ENCODE measurements at places on chromosomes 6 and 20.

GRCh38 chr20:1860446-1860845, 34.8 kb upstream of the SIRPA start:
- no peak for DNase-seq

DNA sequence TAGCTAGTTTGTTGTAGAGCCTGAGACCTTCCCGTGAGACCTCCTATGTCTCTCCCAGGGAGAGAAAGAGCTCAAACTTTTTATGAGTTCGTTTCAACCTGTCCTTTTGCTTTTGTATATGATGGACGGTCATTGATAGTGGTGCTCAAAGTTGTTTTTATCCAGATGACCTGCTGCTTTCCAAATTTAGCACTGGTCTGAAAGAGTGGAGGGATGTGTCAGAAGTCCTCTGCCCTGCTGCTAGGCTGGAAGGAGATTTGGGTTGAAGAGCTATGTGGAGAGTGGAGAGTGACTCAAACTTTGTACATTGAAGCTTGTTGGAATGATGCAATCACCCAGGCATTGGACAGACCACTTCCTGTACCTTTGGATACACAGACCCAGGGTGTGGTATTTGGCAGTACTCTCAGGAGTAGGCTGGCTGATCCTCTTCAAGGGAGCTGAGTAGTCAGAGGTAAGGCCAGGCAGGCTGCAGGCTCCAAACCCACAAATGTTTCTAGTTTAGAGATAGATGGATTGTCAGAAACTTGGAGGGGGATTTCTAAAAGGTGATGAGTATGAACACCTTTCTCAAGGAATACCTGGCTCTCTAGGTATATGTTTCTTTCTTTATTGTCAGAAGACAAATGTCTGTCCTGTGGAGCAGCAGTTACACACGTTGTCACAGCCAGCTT, 49.4 kb upstream of the RREB1 start:
- no peak for DNase-seq

DNA sequence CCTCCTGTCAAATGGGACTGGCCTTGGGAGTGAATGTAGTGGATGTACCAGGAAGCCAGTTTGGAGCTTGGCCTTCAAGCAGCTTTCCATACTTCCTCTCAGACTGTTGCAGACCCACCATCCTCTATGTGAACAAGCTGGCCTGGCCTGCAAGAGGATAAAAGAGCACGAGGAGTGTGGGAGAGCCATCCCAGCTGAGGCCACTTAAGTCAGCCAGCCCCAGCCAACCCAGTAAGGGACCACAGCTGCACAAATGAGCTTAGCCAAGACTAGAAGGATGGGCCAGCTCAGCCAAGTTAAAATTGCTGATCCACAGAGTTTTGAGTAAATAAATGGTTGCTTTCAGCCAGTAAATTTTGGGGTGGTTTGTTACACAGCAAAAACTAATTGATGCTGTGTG, 156.9 kb upstream of the SOX4 start:
- DNase-seq = no peak

GRCh38 chr6:16704401-16705045, 56.7 kb downstream of the ATXN1 start:
- peak; percentile 65 for DNase-seq

GRCh38 chr6:52415917-52416628, 4.1 kb upstream of the EFHC1 start:
- DNase-seq = no peak

DNA sequence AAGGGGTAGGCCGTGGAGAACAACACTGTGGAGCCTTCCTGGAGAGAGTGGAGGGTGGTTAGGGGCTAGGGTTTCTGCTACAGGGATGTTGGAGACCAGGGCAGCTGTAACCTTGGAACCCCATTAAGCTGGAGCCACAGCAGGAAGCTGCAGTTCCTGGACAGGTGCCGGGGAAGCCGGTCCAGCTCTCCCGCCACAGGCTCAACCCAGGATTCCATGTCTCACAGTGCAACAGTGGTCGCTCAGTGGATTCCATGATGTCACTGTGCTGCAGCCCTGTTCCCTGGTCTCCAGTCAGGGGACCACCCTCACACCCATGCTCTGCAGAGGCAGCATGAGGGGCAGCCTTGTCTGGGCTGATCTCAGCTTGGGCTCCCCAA, 264.6 kb upstream of the CDYL start:
- no peak for DNase-seq

GRCh38 chr20:63652192-63652980, 838 bp downstream of the STMN3 start:
- no peak for DNase-seq

- DNase-seq = peak; percentile 69
These were observed 39.4 kb upstream of the ENPP4 start for GRCh38 chr6:46090115-46091079.

- no peak for DNase-seq
These were observed 85.6 kb upstream of the PTPRK start for GRCh38 chr6:128605961-128606360.

GRCh38 chr20:41078329-41078728, 49.7 kb downstream of the TOP1 start:
- no peak for DNase-seq

GRCh38 chr6:37092923-37093727, 76.8 kb upstream of the PIM1 start:
- DNase-seq = no peak

DNA sequence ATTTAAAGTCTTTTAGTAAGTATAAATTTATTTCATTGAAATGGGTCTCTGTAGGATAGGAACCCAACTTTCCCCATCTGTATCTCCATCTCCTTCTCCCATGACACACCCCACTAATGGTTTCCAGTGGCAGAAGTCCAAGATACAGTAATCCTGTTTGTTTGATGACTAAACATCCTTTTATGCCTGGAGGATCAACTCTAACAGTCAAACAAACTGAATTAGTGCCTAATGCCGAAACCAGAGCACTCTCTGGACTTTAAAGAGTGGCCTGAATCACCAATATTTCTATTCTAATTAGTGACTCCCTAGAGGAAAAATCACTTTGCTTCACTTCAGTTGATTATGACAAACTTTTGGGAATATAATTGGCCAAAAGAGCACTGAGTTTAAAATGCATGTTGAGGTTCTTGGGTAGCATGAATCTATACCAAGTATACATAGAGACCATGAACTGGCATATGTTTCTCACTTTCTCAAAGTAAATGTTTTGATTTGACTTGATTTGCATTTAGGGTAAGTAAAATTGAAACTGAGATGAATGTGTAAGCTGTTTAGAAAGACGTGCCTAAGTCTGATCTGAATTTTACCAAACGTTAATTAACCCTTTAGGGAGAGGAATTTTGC, 776.4 kb upstream of the NRSN1 start:
- no peak for DNase-seq

GRCh38 chr20:53767206-53767930, 173.7 kb upstream of the ZNF217 start:
- no peak for DNase-seq

DNA sequence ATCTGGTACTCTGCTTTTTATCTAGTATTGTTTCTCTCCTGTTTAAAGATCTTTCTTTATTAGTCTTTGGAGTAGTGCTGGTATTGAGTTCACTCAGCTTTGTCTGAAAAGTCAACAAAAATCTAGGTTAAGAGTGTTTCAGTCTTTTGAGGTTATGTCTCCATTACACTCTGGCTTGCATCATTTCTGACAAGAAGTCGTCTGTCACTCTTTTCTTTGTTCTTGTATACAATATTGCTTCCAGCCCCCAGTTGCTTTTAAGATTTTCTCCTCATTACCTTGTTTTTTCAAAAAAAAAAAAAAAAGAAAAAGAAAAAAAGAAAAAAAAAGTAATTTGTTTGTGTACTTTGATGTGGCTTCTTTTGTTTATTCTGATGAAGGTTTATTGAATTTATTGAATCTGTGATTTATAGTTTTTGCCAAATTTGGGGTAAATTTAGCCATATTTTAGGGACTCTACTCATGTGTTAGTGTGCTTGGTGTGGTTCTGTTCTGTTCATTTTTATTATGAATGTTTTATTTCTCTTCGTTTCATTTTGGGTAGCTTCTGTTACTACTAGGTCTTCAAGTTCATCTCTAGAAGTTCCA, 408.9 kb downstream of the CDKAL1 start:
- no peak for DNase-seq

DNA sequence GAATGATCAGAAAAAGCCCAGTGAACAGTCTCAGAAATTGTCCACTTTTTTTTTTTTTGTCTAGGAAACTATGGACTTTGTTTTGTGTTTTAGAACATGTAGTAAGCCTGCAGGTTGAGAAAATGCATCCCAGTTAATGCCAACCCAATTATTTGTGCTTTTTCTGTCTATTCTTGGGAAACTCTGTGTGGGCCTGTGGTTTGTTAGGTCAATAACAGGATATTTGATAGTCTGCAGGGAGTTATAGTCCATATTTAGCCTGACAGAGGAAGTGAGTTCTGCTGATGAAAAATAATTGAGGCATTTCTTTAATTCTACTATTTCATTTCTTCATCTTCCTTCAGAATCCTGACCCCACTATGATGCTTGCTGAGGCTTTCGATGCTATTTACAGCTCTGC, 154.0 kb upstream of the LAMP5 start:
- DNase-seq = no peak

GRCh38 chr6:18203786-18204185, 48.6 kb downstream of the KDM1B start:
- no peak for DNase-seq

DNA sequence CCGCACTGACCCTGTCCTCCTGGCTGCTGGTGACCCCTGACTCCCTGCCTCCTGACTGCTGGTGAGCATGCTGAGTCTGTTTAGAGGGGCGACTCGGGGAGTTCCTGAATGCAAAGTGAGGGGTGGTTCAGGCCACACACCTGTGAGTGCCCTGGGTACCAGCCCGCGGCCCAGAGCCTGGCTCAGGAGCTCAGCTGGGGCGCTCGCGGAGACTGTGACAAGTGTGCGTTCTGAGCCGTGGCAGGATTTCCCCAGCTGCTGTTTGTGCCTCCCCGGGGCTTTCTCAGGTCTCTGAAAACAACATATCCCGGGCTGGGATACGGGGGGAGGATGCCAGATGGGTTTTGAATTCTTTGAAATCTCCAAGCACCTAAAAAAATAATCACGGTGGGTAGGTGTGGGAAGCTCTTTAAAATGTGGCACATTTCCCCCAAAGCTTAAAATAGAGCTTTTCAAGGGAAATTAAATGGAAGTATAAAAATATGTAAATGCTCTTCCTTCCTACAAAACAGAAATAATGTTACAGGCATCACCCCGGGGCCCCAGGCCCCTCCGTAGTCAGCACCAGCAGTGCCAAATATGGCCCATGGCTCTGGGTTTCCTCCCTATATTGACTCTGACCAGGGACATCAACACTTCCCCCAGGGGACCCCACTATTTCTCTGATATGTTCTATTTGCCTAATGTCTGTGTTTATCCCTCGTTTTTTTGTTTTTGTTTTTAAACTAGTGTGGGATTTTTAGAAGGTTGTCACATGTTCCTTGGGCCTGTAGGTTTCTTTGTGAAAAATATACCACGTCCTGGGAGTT, 49.9 kb upstream of the TAGAP start:
- no peak for DNase-seq

DNA sequence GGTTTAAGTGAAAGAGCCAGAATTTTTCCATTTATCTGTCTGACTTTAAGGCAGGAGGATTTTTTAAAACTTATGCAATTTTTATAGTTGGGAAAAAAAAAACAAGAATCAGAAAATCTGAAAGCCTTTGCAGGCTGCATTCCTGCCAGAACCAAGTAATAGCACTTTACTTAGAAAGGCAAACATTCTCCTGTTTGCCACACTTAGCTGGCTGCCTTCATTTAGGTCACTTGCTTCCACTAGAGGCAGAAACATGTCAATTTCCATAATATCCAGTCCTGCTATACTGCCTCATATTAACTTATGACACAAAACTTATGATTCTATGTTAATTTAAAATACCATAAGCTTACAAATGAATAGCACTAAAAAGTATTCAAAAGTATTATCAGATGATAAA, 425.8 kb downstream of the FRK start:
- DNase-seq = no peak

DNA sequence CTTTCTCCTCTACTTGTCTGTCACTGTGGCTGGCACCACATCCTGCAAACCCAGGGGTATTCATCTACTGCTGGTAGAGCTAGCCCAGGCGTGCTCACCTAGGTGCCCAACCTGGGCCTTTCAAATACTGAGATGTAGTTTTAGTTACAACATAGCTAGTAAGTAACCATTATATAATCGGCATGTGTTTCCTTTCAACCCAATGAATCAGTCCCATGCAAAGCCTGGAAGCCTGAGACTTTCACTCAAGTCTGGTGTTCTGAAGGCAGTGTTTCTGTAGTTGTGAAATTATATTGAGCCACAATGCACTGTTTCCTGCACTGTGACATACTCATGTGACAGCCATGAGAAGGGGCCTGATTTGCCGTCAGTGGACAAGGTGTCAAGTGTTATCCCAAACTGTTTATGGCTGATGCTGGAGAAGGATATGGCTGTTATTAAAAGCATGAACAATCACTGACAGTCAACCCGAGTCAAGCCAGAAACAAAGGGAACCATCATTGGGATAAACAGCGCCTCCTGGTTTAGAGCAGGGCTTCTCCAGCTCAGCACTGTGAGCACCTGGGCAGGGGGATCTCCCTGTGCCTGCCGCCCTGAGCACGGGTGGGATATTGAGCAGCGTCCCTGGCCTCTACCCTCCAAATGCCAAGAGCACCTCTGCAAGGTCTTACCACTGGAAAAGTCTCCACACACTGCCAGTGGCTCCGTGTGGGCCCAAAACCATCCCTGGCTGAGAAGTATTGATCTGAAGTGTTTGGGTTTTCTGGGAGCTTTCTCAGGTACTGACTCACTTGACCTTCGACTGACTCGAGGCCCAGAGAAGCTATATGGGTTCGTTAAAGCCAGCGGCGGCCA, 1.6 kb downstream of the PSMA7 start:
- peak; percentile 87 for DNase-seq

DNA sequence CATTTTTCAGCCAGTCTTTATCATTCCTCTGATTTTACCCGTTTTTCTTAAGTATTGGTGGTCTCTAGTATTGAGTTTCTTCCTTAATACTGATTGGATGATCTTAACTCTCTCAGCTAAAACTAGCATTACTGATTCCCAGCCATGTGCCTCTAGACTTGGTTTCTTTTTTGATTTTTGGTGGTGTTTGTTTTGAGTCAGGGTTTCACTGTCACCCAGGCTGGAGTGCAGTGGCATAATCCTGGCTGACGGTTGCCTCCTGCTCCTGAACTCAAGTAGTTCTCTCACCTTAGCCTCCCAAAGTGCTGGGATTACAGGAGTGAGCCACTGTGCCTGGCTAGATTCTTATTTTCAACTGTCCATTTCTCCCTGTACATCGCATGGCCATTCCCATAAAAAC, 24.9 kb downstream of the DPPA5 start:
- no peak for DNase-seq

GRCh38 chr6:13261464-13261994, 66.8 kb downstream of the TBC1D7 start:
- peak; percentile 80 for DNase-seq

- DNase-seq = peak; percentile 36
These were observed 79.7 kb upstream of the SYNDIG1 start for GRCh38 chr20:24389686-24390085.

GRCh38 chr20:49562311-49563014, 5.5 kb downstream of the PTGIS start:
- DNase-seq = no peak
